Body of pancreas (tissue), 4 donors: ENCODE measurements at places on chromosomes 1 and 21.
A peak's percentile ranks its signal among the peaks of the same experiment; 100 is the strongest.

DNA sequence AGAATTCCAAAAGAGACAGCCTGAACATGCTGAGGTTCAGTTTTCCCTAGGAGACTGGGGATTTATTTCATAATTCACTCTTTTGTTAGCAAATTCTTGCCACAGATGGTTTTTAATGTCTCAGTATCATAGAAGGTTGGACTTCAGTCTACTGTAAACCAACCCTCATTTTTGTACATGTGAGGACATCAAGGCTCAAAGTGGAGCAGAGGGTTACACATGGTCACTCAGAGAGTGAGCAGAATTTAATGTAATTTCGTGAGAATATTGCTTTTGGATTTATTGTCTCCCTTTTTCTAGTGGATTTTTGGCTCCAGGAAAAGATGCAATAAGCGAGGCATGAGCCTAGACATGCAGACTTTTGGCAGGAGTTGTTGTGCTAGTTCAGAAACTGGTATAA, 210.8 kb upstream of the JUN start:
- DNase-seq = no peak

- DNase-seq = no peak
Observed at GRCh38 chr1:165169028-165169427, 187.5 kb downstream of the LMX1A start.

GRCh38 chr1:208256091-208256490, 11.9 kb upstream of the PLXNA2 start:
- no peak for DNase-seq

- DNase-seq = no peak
Observed at GRCh38 chr1:222047366-222047765, 305.5 kb upstream of the DUSP10 start.

- DNase-seq = no peak
Observed at GRCh38 chr1:11531314-11531870, 52.4 kb downstream of the DISP3 start.

- DNase-seq = peak; percentile 47
Observed at GRCh38 chr1:230772457-230773395, 25.5 kb downstream of the CAPN9 start.

DNA sequence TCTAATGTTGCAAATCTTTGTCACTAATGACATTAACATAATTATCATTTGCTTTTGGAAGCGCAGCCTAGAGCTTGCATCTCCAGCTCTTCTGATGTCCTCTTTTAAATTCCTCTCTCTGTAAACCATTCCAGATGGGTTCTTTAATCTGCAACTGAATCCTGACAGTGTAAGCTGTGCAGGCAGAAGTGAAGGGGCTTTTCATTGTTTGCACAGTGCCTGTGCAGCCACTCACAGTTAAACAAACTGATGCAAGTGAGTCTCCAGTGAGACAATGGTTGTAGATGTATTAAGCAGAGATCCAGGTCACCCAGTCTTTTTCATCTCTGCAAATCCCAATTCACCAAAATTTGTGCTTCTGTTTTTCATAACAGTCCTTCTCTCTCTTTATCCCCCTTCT, 22.5 kb upstream of the FCRL5 start:
- DNase-seq = no peak

DNA sequence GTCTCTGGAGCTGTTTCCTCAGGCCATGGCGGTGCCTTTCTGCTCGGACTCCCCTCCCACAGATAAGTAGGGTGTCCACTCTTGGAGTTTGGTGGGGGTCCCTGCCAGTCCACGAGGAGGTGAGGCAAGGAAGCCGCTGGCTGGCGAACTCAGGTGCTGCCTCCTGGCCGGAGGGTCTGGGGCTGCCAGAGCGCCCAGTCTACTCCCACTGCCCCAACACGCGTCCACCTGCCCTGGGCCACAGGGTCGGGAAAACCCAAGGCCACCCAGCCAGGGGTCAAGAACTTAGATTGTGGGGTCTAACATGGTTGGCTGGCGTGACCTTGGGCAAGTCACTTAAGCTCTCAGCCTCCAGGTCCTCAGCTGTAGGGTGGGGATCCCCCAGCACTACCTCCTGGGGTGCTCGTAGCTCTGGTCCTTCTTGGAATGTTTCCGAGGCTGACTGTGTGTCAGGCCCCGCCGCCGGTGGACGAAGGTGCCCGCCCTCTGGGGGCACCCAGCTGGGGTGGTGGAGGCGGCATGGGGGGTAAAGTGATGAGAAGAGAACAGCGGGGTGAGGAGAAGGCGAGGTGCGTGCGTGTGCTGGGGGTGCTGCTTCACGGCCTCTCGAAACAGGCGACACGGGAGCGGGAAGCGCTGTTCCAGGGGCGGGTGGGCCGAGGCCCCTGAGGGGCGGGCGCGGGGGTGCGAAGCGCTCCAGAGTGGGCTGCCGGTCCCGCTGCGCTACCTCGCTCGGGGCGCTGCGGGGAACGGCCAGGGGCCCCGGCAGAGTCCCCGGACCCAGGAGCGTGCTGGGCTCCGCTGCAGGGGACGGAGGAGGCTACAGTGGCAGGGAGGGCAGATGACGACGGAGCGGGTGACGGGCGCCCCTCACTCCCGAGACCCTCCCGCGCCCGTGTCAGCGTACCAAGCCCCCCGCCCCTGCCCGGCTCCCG, 1.2 kb downstream of the SH2D5 start:
- DNase-seq = no peak

- peak; percentile 30 for DNase-seq
Observed at GRCh38 chr1:171742577-171742922, 685 bp upstream of the VAMP4 start.

DNA sequence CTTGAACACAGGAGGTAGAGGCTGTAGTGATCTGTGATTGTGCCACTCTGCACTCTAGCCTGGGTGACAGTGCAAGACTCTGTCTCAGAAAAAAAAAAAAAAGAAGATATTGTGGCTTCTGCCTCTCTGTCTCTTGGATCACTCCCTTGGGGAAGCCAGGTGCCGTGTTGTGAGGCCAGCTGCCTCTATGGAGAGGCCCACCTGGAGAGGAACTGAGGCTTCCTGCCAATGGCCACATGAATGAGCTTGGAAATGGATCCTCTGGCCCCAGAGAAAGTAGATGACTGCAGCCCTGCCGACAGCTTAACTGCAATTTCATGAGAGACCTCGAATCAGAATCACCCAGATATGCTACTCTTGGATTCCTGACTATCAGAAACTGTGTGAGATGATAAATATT, 19.7 kb upstream of the AK2 start:
- no peak for DNase-seq

DNA sequence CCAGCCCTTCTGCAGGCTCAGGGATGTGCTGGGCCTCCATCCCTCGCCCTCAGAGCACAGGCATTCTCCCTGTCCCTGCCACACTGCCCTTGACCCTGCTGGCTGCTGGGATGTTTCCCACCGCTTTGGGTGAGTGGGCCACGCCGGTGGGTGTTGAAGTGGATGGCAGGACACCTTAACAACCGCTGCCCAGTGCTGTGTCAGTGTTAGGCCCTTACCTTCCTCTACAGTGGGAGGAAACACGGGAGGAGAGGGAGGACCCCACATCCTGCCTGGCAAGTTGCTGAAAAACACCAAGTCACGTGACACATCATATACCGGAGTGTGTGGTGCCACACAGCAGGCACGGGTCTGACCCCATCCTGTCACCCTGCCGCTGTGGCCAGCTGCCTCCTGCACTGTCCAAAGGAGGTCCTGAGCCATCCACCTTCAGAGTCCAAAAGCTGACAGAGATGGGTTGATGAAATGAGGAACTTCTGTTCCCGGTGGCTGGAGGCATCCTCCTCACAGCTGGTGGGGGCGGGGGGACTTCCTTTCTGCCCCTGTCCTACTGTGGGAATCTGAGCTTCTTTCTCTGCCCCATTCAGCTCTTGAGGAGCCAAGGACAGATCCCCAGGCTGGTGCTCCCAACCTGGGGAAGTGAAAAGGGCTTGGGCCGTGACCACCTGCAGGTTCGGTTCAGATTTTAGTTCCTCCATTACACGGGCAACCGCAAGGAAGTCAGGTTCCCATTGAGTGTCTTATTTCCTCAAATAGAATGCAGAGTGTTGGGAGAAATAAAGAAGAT, 3.2 kb upstream of the THEMIS2 start:
- DNase-seq = peak; percentile 37

- DNase-seq = no peak
Observed at GRCh38 chr1:33348676-33349080, 27.8 kb upstream of the A3GALT2 start.

GRCh38 chr1:59994302-59995198, 68.0 kb upstream of the CYP2J2 start:
- no peak for DNase-seq

GRCh38 chr1:181484821-181485220, 1.5 kb downstream of the CACNA1E start:
- DNase-seq = no peak

DNA sequence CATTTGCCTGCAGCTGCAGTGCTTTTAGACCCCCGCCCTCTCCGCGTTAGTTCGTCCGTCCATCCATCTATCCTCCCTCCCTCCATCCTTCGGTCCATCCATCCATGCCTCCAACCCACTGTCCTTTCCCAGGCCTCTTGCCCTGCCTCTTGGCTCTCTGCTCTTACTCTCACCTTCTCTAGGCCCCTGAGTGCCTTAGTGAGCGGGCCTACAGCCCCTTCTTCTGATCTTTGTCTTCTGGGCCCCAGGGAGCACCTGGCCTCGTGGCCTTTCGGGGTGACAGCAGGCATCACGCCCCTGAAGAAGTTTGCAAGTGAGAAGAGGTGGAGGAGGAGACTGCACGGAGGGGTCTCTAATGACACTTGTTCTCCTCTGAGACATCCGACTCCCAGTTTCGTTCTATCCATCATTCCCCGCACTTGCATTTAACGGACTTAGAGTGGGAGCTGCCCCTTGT, 842 bp downstream of the ATXN7L2 start:
- DNase-seq = no peak

- DNase-seq = no peak
Observed at GRCh38 chr1:159985473-159985872, 31.4 kb upstream of the SLAMF9 start.

- DNase-seq = peak; percentile 40
Observed at GRCh38 chr1:52142220-52143183, 613 bp downstream of the ZFYVE9 start.

DNA sequence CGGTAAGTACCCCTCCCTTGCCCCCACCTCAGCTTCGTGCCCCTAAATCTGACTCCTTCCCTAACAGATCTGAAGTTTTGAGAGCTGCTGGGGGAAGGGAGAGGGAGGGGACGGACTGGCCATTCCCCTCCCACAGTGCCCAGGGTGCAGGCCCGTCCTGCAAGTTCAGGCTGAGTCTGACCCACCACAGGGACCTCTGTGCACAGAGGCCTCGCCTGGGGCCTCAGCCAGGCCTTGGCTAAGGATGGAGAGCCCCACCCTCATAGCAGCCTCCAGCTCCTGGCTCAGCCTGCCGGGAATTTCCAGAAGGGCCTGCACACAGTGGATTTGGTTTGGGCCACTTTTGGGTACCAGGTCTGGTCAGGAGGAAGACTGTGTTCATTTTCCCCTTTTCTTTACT, 31.2 kb upstream of the TNFRSF1B start:
- no peak for DNase-seq
